ENCODE measurements at places on chromosomes 4 and X.

DNA sequence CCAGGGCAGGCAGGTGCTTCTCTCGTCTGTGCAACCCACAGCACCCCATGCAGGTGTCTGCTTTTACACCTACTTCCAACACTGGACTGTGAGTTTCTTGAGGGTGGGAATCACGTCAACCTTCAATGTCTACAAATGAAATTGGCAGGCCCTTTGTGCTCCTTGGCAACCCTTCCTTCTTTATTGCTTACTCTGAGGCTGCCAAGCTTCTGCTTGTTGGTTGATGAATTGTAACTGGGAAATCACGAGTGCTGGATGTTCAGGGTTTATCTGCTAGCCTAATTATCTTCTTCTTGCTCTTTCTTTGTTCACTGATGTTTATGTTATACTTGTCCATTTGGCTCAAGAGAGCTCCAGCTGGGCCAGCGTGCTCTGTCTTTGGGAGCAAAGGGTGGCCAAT lies 2.5 kb upstream of the DGAT2L6 start:
- DNase-seq: no peak

- DNase-seq: peak; percentile 77
These were observed 95.8 kb downstream of the ATXN3L start for GRCh38 chrX:13223868-13224567.

- DNase-seq: no peak
These were observed 1.2 kb upstream of the BLTP1 start for GRCh38 chr4:122150931-122151330.

DNA sequence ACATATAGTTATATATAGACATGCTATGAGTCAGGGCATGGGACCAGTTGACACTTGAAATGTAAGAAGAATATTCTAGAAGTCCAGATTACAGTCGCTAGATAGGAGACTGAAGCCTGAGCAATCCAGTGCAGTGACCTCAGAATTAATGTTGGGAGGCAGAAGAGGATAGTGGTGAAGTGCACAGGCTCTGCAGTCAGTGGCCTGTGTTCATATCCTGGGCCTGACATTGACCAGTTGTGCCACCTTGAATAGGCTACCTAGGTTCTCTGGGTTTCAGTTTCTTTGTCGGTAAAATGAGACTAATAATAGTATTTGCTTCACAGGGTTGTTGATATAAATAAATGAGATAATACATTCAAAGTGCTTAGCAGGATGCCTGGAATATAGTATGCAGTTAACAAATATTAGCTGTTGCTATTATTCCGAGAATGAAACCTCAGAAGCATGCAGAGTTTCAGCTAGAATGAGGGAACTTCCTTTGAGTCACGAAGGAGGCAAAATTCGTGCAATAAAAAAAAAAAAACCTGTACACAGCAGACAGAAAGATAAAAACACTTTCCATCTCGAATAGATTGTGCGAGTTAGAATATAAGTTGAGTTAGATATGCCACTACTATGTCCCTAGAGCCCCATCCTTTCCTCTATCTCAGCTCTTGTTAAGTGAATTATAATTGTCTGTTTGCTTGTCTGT lies 4.0 kb upstream of the SH2D1A start:
- no peak for DNase-seq

GRCh38 chr4:185709802-185710486 lies 102.0 kb downstream of the SORBS2 start:
- DNase-seq: no peak

- DNase-seq: no peak
These were observed 121.2 kb upstream of the TET2 start for GRCh38 chr4:105025263-105026017.

DNA sequence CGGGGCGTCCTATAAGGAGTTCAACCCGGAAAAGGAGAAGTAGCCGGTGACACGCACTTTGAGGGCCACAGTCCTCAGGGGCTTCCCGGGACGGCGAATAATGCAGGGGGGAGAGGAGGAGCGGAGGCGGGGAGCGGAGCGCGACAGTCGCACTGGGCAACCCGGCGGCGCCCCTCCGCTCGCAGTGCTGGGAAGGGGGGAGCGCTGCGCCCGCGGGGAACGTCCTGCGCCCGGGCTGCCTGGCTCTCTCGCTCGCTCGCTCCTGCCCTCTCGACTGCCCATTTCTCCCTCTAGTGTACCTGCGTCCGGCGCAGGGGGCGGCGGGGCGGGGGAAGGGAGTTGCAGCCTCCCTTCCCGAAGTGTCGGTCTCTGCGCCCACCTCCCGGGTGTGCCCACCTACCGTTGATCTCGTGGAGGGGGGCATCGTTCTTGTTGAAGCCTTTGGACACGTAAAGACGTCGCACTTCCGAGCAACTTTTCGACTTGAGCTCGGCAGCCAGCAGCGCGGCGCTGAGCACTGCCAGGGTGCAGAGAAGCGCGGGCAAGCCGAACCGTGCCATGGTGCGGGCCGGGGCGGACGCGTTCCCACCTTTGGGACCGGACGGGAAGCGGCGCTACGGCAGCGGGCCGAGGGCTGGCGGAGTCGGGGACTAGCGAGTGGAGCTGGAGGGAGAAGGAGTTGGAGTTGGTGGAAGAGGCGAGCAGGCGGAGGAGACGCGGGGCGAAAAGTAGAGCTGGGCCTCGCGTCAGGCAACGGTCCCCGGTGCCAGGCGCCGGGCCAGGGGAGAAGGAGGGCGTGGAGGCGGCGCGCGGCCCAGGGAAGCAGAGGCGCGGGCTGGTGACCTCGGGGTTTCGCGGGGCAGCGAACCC lies 648 bp downstream of the GPC4 start:
- no peak for DNase-seq

DNA sequence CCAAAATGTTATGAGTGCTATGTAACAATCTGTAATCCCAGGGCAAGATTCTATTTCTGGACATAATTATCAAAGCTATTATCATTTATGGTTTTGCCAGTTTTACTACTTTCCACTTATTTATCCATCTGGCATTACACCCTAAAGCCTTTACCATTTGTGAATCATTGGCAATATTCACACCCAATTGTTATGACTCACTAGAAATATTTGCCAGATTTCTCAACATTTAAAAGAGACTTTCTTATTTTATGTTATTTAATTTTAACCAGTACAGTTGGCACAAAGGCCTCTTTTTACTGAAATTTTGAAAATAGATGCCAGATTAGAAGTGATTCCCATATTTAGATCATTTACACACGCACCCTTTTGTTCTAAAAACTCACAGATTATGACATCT lies 242.7 kb upstream of the WDFY3 start:
- no peak for DNase-seq
